Endothelial cell (in vitro differentiated cells): ENCODE measurements at places on chromosomes 7 and 10.

DNA sequence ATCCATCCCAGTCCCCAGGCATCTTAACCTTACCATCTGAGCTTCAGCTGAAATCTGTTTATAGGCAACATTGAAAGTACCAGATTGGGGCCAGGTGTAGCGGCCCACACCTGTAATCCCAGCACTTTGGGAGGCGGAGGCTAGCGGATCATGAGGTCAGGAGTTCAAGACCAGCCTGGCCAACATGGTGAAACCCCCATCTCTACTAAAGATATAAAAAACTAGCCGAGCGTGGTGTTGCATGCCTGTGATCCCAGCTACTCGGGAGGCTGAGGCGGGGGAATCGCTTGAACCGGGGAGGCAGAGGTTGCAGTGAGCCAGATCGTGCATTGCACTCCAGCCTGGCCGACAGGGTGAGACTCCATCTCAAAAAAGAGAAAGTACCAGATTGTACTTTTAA is 39.0 kb downstream of the CRCP start:
- DNase-seq = no peak

- DNase-seq = no peak
Observed at GRCh38 chr7:129793506-129794310, 159.1 kb downstream of the UBE2H start.

GRCh38 chr7:89500084-89500483 is 654.2 kb upstream of the STEAP1 start:
- DNase-seq = no peak

DNA sequence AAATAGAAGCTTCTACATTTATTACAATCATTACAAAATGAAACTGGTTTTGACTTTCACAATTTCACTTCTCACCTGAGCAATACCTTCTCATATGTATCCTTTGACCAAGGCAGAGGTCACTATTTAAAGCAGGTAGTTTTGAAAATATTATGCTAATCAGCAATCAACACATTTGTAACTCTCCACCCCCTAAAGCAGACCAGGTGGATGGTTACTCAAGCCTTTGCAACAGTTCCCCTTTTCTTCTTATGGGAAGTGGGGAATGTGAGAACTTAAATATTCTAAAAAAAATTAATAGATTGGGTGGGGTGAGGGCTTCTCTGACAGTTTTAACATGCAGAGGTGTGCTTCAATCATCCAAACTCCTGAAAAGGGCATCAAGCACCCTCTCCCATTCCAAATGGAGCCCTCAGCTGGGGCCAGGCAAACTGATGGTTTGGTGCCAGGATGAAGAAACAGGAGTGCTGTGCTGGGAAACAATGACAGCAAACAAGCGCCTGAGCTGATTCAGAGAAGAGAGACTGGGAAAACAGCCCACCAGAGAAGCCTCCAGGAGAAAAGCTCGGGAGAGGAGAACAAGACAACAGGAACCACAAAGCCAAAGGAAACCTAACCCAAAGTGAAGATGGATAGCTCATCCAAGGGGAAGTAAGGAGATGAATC is 17.1 kb downstream of the RAPGEF5 start:
- no peak for DNase-seq

DNA sequence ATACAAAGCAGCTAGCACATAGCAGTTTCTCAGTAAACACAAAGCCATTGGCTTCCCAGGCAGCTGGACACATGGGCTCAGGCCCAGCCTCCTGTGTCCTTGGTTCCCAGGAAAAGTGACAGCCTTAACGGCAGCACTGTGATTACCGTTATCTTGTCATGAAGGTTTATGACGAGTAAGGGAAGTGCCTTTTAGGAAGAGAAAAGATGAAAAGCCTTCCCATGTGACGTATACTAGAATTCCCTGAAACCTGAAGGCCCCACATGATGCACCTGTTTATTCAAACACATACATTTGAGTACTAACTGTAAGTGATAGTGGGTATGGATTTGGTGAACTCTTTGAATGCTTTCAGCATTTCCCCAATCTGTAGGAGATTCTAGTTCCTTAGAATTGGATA is 244.2 kb downstream of the DPP6 start:
- DNase-seq = no peak

GRCh38 chr10:127145173-127145572 is 51.2 kb downstream of the INSYN2A start:
- no peak for DNase-seq
